ENCODE measurements at places on chromosomes 5 and 9. TPM values are rescaled to one million over a fixed set of nuclear protein-coding genes. Genes with fewer than 3 reads are reported as not detected.

Gene MEF2C
- 6.4 TPM for total RNA-seq

Gene RXRA
- total RNA-seq = 7.9 TPM

Gene SLCO4C1
- total RNA-seq = 0.87 TPM

Gene TOR2A
- total RNA-seq = 9.2 TPM

Gene PCAT7
- 9.9 TPM for total RNA-seq

Gene QRFP
- not detected for total RNA-seq

Gene PLEKHG4B
- 0.83 TPM for total RNA-seq

Gene PCA3
- total RNA-seq = not detected

Gene LVRN
- not detected for total RNA-seq

Gene FBP2
- total RNA-seq = not detected

Gene PMPCA
- total RNA-seq = 96.6 TPM

Data from A375 (cell line).